ENCODE measurements at places on chromosomes 7 and 10.

- DNase-seq, result no peak
These were observed 705.1 kb downstream of the SUGCT start for GRCh38 chr7:40839881-40840280.

DNA sequence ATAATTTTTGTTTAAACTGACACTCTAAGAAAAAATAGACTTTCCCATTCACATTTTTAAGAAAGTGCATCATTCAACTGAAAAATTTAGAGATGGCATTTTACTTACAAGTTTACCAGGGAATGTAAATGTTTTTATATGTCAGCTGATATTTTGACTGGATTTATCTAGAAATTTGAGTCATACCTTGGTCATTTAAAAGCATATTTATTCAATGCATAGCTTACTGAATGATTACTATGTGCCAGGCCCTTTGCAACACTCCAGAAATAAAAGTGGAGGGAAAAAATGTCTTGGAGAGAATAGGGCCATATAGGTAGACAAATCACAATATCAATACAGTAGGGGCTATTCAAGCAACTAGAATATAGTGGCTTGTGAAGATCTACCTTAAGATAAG lies 98.4 kb upstream of the FAM3C start:
- no peak for DNase-seq

DNA sequence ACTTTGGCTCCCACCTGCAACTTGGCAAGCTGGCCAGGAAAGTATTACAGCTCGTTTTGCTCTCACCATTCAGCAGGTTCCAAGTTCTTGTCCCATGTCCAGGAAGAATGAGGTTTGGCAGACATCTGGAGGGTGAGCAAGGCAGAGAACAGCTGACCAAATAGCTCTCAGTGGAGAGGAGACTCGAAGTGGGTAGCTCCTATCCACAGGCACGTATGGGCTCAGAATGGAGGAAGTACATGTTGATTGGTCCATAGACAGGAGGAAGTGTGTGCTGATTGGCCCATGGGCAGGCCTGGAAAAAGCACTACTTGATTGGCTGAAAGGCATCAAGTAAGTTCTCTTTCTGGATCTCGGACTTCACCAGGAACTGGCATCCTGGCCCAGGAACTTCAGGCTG lies 3.0 kb upstream of the NCAPG2 start:
- no peak for DNase-seq

DNA sequence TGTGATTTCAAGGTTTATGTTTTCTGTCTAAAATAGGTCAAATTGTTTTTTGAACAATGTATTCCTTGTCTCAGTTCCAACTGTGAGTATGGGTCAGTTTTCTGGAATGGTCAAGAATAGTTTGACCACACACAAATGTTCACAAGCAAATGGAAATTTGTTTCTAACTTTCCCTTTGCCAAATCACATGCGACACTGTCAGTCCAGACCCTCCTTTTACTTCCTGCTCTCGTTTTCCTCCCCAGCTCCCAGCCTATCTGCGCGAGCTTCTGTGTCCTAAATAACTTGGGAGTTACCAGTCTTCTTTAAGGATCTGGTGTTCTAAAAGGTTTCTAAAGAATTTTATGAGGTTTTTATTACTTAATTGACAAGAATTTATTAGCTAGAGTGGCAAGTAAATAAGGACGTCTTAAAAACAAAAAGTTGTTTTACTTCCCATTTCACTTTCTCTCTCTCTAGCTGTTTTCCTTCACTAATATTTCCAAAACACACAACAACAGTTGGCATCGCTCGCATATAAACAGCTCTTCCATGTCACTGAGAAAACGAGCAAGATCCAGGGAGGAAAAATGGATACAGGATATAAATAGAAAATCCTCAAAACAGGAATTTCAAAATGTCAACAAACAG lies 266.1 kb upstream of the KLF6 start:
- no peak for DNase-seq

DNA sequence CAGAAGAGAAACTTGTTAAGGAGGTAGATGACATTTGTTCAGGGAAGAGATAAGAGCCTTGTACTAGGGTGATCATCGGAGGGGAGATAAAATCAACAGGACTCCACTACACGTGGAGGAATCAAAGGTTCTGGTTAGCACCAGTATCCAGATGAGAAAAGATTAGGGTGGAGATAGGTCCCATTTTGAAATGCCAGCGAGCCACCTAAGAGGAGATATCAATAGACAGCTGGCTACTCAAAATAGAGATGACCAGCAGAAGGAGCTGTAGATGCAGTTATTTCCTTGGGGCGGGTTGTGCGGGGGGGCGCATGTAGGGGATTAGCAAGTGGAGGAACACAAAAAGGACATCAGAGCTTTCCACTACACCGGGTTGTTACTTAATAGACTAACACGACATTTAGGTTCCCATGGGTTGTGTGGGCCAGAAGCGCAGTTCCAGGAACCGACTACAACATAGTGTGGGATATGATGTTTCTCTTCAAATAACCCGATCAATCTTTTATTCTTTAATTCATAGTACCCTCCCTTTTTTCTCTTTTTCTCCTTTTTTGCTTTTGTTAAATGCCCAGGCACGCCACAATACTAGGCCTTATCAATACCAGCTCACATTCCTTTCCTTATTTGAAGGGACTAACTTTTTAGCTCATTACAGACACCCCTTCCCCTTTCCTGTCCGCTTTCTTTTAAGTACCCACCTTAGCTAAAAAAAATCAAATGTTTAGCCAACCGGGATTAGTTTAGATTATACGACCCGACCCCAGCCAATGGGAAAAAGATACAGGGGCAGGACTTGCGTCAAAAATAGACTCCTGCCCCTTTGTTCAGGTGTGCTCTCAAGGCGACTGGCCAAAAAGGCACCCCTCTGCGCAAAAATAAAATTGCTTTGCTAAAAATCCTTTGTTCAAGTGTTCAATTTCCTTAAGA lies 2.0 kb upstream of the KIF11 start:
- no peak for DNase-seq

GRCh38 chr7:12385364-12385786 lies 18.3 kb downstream of the VWDE start:
- DNase-seq, result no peak

- no peak for DNase-seq
These were observed 19.5 kb upstream of the GALNT17 start for GRCh38 chr7:71112436-71112835.

- no peak for DNase-seq
These were observed 9.0 kb upstream of the COMTD1 start for GRCh38 chr10:75244487-75245353.

GRCh38 chr10:132883391-132883881 lies 58.9 kb downstream of the CFAP46 start:
- DNase-seq, result no peak

DNA sequence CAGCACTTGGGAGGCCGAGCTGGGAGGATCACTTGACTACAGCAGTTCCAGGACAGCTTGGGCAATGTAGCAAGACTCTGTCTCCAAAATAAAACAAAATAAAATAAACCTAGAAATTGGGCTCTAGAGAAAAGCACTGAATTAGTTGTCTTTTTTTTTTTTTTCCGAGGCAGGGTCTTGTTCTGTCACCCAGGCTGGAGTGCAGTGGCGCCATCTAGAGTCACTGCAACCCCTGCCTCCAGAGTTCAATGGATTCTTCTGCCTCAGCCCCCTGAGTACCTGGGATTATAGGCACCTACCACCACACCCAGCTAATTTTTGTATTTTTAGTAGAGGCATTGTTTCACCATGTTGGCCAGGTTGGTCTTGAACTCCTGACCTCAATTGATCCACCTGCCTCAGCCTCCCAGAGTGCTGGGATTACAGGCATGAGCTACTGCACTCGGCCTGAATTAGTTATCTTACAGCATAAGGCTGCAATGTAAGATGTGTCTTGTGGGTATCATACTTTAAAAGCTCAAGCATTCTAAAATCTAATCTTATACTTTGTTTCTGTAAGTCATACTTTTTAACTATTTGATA lies 12.8 kb downstream of the MEIG1 start:
- no peak for DNase-seq

DNA sequence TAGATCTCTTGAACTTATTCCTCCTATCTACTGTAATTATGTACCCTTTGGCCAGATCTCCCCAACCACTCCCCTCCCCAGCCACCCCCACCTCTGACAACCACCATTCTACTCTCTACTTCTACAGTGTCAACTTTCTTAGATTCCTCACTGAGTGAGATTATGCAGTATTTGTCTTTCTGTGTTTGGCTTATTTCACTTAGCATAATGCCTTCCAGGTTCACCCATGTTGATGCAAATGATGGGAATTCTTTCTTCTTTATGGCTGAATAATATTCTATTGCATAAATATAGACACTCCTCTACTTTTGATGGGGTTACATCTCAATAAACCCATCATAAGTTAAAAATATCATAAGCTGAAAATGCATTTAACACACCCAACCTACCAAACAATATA lies 21.3 kb upstream of the HNRNPH3 start:
- no peak for DNase-seq

- DNase-seq, result no peak
These were observed 7.6 kb upstream of the LEP start for GRCh38 chr7:128233471-128233870.

GRCh38 chr7:45657136-45657889 lies 83.1 kb downstream of the ADCY1 start:
- no peak for DNase-seq
